ENCODE measurements at places on chromosomes 5 and 9.
A peak's percentile ranks its signal among the peaks of the same experiment; 100 is the strongest.

DNA sequence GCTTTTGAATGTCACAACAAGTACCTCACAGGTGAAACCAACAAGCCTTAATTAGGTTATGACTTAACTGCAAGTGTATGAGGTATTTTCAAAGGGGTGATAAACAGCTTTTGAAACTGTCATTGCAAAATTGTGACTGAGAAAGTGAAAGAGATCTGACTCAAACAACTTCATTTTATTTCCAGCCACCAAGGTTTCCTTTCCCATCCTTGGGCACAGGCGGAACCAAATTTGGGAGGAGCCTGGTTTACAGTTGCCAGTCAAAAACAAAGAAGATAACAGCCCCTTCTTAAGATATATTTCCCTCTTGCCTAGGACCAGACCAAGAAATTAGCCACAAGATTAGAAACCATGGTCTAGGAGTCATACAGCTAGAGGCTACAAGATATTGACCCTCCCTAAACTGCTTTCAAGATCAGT is 417.1 kb downstream of the CSNK1G3 start:
- no peak for DNase-seq

DNA sequence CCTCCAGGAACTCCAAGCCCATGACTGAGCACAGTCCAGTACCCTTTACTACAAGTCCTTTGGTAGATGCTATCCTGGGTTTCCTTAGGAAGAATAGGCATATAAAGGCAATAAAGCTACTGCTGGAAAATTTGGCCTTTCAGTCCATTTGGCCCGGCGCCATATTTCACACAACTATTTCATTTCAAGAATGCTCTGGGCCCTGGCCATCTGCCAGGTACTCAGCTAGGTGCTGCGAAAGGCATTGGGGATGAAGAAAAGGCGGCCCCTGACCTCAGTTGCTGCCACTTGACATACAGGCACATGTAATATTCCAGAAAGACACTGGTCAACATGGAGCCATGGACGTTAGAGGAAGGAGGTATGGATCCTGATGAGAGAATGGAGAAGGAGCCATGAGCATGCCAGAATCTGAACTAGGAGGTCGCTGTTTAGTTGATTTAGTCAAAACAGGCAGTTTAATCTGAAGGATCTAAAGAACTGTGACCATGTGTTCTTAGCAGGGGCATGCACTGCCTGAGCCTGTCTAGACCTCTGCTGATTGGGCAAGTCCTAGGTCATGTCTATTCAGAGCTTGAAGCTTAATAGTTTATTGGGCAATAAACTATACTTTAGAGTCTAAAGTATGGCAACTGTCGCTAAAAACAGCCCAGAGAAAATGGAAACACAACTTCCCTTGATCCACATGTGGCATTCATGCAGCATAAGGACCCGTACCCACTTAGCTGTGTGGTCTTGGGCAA is 149.3 kb downstream of the MELK start:
- DNase-seq, result no peak

DNA sequence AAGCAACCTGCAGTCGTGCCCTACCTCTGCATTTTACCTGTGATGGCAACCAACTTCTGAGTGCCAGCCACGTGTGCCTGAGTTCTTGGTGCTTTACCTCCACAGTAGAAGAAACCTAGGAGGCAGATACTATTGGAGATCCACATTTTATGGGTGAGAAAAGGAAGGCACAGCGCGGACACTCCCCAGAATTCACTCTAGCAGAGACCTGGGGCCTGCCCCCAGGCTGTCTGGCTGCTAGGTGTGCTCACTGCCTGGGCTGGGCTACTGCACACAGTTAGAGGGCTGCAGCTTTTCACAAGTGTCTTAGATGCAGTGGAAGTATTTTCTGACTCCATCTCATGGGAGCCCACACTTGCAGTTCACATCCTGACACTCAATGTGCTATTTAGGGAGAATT is 598.8 kb upstream of the ADAMTS16 start:
- DNase-seq, result no peak

DNA sequence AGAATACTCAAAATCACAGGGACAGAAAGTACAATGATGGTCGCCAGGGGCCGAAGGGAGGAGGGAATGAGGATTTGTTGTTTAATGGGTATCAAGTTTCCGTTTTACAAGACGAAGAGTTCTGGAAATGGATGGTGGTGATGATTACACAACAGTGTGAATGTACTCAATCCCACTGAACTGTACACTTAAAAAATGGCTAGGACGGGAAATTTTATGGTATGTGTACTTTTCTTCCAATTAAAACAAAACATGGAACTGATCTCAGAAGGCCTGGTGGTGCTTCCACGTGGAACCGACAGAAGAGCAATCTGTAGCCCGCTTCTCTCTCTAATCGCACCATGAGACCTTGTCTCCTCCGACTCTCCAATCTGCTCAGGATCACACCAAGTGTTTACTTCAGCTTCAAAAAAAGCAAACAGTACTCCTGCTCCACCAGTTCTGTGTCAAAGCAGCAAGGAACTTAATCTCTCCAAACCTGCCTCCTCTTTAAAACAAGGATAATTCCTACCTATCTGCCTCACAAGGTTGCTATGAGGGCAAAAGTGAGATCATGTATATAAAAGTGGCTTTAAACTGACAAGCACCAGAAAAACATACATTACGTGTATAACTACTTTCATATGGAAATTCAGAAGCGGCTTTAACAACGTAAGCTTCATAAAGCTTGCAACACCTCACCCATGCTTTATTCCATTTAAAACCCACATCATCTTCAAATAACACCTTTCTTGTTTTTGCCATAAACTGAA is 2.1 kb downstream of the ECPAS start:
- peak; percentile 17 for DNase-seq

- DNase-seq, result no peak
These were observed 169.0 kb downstream of the BARX1 start for GRCh38 chr9:93786204-93786603.

Measured in AML-193 (cell line).